H9 (cell line): ENCODE measurements at places on chromosomes 16 and 17.

- no peak for DNase-seq
These were observed 1.6 kb downstream of the FAM83G start for GRCh38 chr17:19002805-19003542.

GRCh38 chr17:3777366-3778120 is 23.4 kb downstream of the ITGAE start:
- no peak for DNase-seq

- peak; percentile 69 for DNase-seq
These were observed 5.8 kb upstream of the ZNF23 start for GRCh38 chr16:71467810-71468209.

GRCh38 chr17:7650509-7651096 is at the start of gene ATP1B2:
TSS of gene ATP1B2 (plus strand) at chr17:7650926. CDS start at chr17:7651519, 593 bp downstream.
- DNase-seq = peak; percentile 98

- no peak for DNase-seq
These were observed 7.0 kb upstream of the MYH2 start for GRCh38 chr17:10556301-10557005.

GRCh38 chr17:2125013-2125535 is 70.2 kb downstream of the HIC1 start:
- DNase-seq = no peak

DNA sequence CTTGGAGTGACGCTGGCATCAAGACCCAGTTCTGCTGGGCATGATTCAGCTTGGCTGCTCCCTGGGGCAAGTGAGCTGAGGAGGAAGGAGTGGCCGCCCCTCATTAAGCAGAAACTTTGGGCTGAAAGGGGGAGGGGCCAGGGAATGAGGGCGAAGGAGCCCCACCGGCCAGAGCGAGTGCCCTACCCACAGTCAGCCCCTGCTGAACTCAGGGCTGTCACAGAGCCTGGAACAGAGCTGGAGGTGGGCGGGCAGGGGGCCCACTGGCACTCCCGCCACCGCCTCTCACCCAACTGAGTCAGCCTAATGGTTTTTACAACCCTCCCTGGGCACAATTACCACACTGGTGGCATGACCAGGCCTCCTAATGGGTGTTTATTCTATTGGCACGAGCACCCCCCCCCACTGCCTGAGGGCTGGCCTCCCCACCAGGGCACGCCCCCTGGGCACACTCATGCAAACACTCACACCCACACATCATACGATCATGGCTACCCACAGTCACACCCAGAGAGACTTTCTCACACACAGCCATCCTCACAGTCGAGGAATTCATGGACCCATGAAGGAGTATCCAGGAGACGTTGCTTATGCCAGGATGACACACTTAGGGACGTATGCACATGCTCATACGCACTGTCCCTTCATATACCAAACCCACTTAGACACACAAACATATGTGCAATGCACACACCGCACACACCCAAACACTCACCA is 19.2 kb downstream of the UNC119 start:
- DNase-seq = no peak

GRCh38 chr16:31052114-31052513 is 18.8 kb downstream of the STX4 start:
- no peak for DNase-seq

GRCh38 chr16:47056688-47057629 is 83.5 kb upstream of the DNAJA2 start:
- DNase-seq = no peak

- DNase-seq = no peak
These were observed 71.6 kb upstream of the ALOX12 start for GRCh38 chr17:6924208-6924607.

- DNase-seq = no peak
These were observed 88.5 kb downstream of the ZNF18 start for GRCh38 chr17:11908711-11909146.

GRCh38 chr17:17416007-17416399 is 60.8 kb upstream of the MED9 start:
- peak; percentile 84 for DNase-seq

- no peak for DNase-seq
These were observed 101.2 kb upstream of the DHX40 start for GRCh38 chr17:59464246-59464645.

DNA sequence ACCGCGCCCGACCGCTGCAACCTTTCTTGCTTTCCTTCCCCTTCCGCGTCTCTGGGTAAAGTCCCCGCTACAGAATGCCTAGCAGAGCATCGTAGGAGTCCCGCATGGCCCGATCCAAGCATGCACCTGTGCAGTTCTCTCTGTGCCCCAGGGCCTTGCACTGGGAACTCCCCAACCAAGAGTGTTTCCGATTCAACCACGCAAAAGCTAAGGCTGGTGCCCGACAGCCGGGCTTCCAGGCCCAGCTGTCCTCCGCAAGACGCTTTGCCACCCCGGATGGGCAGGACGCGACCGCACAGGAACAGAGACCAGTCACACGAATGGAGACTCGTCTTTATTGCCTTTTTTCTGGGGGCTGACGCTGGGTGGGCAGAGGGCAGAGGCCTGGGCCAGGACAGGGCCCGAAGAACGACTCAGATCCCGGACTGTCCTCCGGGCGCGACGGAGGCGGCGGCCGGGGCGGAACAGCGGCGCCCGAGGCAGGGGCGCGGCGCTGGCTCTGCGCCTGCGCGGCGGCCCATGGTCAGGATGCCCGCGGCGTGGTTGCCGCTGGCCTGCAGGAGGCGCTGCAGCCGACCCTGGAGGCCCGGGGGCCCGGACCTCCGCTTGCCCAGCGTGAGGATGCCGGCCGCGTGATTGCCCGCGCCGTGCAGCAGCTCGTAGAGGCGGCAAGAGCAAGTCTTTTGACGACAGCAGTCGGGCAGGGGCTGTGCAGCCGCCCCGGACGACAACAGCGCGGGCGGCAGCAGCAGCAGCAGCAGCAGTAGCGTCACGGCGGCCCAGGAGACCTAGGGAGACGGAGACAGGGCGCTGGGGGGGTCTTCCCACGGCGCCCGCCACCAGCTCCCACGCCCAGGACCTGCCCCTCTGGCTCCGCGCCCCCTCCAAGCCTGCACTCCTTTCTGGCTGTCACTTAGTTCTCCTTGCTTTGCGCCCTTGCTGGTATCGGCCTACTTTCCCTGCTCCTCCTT is 1.2 kb downstream of the HCRT start:
- peak; percentile 93 for DNase-seq

DNA sequence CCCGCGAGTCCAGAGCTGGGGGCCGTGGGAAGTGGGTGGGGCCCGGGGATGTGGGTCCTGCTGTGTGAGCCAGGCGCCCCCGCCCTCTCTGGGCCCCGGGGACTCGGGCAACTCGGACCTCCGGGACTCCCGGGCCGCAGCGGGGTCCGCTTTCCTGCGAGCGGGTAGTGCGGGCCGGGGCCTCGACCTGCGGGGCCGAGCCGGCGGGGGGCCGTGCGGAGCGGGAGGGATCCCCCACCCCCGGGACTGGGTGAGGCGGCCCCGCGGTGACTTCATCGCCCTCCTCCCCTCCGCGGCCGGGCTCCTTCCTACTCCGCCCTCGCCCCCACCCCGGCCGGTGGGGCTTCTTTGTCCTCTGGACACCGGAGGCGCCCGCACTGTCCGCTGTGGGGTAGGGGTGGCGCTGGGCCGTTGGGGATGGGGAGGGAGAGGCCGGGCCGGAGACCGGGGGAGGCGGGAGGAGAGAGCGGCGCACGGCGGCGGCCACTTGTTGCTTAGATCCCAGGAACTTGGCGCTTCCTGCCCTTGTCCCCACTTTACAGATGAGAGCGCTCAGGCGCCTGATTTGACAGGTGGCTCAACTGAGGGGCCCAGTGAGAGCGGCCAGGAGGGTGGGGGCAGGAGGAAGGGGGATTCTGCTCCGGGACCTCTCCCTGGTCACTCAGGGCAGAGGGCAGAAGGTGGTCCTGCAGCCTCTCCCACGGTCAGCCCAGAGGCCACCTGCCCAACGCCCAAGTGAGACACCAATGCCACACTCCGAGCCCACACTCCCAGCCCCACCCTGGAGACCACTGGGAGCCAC is 874 bp downstream of the CMTM3 start:
- DNase-seq = peak; percentile 61

GRCh38 chr16:73527187-73527586 is 479.3 kb upstream of the ZFHX3 start:
- DNase-seq = no peak

- DNase-seq = no peak
These were observed 31.2 kb upstream of the BCAR1 start for GRCh38 chr16:75282466-75283281.

GRCh38 chr16:72474501-72475123 is 302.7 kb upstream of the PMFBP1 start:
- DNase-seq = no peak

GRCh38 chr16:24119807-24120206 is 136.3 kb upstream of the CACNG3 start:
- DNase-seq = no peak

GRCh38 chr17:82836823-82837357 is 2.9 kb downstream of the ZNF750 start:
- DNase-seq = no peak

- no peak for DNase-seq
These were observed 28.9 kb upstream of the BCAR1 start for GRCh38 chr16:75280331-75280804.

DNA sequence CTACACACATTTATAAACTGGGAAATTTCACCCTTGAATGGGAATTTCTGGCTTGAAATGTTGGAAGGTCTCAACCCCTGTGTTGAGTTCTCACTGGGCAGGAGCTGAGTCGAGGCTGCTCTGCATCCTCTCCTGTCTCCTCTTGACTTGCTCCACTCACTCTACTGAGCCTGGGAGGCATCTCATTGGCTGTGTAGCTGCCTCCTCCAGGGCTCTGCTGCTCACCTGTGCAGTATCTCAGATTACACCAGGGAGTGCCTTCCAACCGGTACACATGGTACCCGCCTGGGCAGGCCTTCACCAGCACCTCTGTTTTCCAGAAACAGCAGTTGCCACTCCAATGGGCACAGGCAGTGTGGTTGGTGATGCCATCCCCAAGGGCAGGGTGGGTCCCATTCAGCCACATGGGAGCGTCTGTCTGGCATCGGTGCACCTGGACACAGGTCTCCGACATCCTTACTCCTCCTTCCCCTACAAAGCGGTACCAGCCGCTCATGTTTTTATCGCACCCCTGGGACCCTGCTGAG is 3.7 kb downstream of the GP2 start:
- DNase-seq = no peak

DNA sequence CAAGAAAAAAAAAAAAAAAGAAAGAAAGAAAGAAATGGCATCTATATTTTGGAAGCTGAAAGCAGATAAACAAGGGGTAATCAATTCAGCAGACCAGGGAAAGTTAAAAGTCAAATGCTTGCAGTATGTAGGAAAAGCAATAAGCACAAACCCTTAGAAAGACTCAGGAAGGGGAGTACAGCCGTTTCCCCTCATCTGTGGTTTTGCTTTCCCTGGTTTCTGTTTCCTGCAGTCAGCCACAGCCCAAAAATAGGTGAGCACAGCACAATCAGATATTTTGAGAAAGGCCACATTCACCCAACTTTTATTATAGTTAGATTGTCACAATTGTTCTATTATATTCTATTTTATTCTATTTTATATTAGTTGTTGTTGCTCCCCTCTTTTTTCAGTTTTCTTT is 14.4 kb upstream of the ALOX12 start:
- no peak for DNase-seq

- DNase-seq = no peak
These were observed 42.6 kb upstream of the ZNF469 start for GRCh38 chr16:88339930-88340754.

- DNase-seq = peak; percentile 67
These were observed 644 bp downstream of the NFAT5 start for GRCh38 chr16:69566240-69566980.

DNA sequence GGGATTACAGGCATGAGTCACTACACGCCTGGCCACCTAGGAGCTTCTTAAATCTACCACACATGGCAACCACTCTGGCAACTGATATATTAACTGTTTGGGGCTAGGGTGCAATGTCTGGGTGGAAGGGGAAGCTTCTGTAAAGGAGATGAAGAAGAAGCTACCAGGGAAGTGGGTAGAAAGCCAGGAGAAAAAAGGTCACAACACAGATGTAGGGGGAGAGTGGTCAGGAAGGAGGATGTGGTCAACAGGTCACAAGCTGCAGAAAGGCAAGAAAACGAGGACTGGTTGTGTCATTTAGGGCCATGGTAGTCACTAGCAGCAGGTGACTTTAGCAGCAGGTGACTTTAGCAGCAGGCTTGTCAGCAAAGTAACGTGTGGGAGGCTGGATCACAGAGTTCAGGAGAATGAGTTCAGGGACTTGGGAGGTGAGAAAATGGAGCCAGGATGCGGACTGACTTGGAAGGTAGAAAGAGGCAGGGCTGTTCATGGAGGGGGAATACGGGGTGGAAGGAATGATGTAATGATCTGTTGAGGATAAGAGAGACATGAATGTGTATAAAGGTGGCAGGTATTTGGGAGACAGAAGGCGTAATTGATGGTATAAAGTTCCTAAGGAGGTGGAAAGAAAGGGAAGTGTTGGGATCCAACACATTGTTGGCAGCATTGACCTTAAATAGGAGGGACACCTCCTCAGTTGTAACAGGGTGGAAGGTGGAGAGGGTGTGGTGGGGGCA is 16.3 kb upstream of the WFIKKN2 start:
- no peak for DNase-seq

- DNase-seq = no peak
These were observed 74.4 kb upstream of the TRAP1 start for GRCh38 chr16:3791701-3792100.

DNA sequence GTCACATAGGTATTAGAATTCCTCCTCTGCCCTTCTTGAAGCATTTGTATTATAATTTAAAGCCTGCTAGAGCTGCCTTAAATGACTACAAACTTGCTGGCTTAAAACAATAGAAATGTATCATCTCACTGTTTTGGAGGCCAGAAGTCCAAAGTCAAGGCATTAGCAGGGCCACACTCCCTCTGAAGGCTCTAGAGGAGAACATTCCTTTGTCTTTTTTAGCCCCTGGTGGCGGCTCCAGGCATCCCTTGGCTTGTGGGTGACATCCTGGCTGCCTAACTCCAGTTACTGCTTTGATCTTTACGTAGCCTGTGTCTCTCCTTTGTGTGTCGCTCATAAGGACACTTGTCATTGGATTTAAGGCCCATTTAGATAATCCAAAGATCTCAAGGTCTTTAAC is 186.6 kb upstream of the SALL1 start:
- DNase-seq = peak; percentile 57

DNA sequence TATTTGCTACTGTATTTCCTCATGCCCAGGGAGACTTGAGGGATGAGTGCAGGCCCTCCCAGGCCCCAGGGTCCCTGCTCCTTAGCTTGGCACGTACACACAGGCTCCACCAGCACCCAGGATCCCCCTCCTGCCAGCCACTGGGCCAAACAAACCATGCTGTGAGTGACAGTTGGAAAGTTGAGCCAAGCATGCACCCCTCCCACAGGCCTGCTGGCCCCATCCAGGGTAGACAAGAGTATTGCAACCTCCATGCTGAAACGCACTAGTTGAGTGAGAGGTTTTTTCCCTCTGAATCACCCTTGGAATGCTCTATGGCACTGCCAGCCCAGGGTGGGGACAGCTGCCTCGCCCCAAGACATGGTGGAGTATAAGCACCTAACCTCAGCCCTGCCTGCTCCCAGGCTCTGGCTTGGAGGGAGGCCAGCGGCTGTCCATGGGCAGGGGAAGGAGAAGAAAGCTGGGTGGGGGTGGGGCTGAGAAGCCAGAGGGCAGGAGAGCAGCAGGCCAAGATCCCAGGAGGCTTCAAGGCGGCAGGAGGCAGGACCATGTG is 49.6 kb downstream of the PITPNM3 start:
- DNase-seq = no peak

- no peak for DNase-seq
These were observed 7.2 kb downstream of the GRB2 start for GRCh38 chr17:75398279-75398678.

GRCh38 chr16:86442703-86443102 is 67.6 kb upstream of the FOXF1 start:
- no peak for DNase-seq

GRCh38 chr17:64984851-64985521 is 65.7 kb upstream of the LRRC37A3 start:
- no peak for DNase-seq
